Activated naive CD8-positive, alpha-beta T cell treated with anti-CD3 and anti-CD28 coated beads for 36 hours (primary cell): ENCODE measurements at places on chromosomes 7 and 10. TPM values are rescaled to one million over a fixed set of nuclear protein-coding genes. Genes with fewer than 3 reads are reported as not detected.

DNA sequence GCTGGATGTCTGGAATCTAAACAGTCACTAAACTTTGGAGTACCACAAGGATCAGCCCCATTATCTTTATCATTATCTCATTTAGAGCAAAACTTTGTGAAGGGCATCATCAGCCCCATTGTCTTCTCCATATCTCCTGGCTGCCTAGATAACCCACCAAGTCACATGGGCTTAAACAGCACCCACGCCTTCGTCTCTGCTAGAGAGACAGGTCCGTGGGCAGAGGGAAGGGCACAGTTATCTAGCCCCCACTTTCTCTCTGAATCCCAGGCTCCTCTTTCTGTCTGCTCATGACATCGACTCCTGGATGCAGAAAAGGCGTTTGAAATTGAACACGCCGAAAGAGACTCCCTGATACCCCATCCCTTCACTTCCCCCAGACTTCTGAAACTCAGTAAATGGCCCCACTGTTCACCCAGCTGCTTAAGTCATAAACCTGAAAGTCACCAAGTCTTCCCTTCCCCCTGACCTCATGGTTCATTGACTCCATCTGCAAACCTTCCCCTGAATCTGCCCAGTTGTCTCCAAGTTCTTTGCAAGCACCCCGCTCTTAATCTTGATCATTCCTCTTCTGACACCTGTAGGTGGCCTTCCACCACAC is 20.9 kb upstream of the PARD3 start:
- no peaks in the 10 kb centered on the region for H3K36me3 ChIP-seq
- H3K4me3 ChIP-seq = no peak overlapping the region
- no peak for DNase-seq
- H3K4me1 ChIP-seq = no peaks in the 10 kb centered on the region
- no peaks in the 10 kb centered on the region for H3K27me3 ChIP-seq

GRCh38 chr10:48805848-48806247 is 121.2 kb downstream of the WDFY4 start:
- no peak for DNase-seq
- peaks cover 3% of the 10 kb centered on the region for H3K36me3 ChIP-seq
- H3K4me3 ChIP-seq = no peak overlapping the region
- no peaks in the 10 kb centered on the region for H3K27me3 ChIP-seq
- H3K27ac ChIP-seq = peak overlapping the region; percentile 43

- no peak overlapping the region for H3K27ac ChIP-seq
- DNase-seq = no peak
- H3K36me3 ChIP-seq = no peaks in the 10 kb centered on the region
- no peaks in the 10 kb centered on the region for H3K4me1 ChIP-seq
- no peak overlapping the region for H3K4me3 ChIP-seq
- no peaks in the 10 kb centered on the region for H3K27me3 ChIP-seq
Observed at GRCh38 chr7:128812514-128813168, 17.6 kb upstream of the FLNC start.

GRCh38 chr7:68176974-68177373 is 1180.3 kb downstream of the TYW1 start:
- no peak overlapping the region for H3K4me3 ChIP-seq
- no peak overlapping the region for H3K27ac ChIP-seq
- no peaks in the 10 kb centered on the region for H3K27me3 ChIP-seq
- H3K4me1 ChIP-seq = no peaks in the 10 kb centered on the region

GRCh38 chr10:110259317-110259716 is 45.4 kb downstream of the SMNDC1 start:
- H3K36me3 ChIP-seq = peaks cover 28% of the 10 kb centered on the region
- no peaks in the 10 kb centered on the region for H3K27me3 ChIP-seq

- no peak overlapping the region for H3K27ac ChIP-seq
- DNase-seq = no peak
- peaks cover 11% of the 10 kb centered on the region for H3K4me1 ChIP-seq
- peak overlapping the region; percentile 47 for H3K4me3 ChIP-seq
- no peaks in the 10 kb centered on the region for H3K36me3 ChIP-seq
Observed at GRCh38 chr7:74306004-74306729, 17.0 kb downstream of the CLIP2 start.

SLC13A1 gene
- total RNA-seq = not detected

CC2D2B gene
- not detected for total RNA-seq

AGMO gene
- not detected for total RNA-seq

SPDYE9 gene
- not detected for total RNA-seq
